Muscle of leg (tissue), 16 donors: ENCODE measurements at places on chromosomes 3 and 15.

GRCh38 chr3:68274286-68274685, 619.9 kb upstream of the SUCLG2 start:
- peak; percentile 75 for DNase-seq

DNA sequence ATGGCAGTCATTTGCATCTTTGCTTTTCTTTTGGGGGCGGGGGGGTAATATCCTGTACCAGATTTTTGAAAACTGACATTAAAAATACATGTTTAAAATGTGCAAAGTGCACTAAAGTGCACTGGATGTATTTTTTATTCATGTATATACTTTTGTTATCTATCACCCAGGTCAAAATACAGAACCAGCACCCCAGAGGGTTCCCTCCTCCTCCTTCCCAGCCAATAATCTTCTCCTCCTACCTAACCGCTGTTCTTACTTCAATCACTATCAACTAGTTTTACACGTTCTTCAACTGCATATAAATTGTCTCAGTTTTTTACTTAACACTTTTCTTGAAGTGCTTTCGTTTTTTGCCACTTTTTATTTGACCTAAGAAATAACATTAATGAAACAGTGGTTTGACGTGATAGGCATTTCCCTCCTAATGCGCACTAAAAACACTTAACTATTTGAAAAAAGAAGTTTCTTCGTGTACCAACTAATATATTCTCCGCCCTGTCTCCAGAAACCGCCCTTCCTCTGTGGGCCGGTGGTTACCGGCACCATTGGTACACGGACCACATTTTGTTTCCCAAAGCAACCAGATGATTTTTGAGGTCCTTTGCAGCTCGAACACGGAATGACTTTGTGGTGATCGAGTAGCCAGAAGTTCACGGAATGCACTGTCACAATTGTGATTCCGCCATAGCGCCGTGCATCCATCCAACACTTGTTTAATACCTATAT, 836 bp upstream of the AKAP13 start:
- peak; percentile 42 for DNase-seq

GRCh38 chr3:165256554-165257065, 60.4 kb upstream of the SLITRK3 start:
- no peak for DNase-seq

GRCh38 chr3:172189213-172189612, 149.8 kb downstream of the FNDC3B start:
- DNase-seq: no peak

- DNase-seq: no peak
Observed at GRCh38 chr15:67366904-67367303, 112.3 kb downstream of the IQCH start.

DNA sequence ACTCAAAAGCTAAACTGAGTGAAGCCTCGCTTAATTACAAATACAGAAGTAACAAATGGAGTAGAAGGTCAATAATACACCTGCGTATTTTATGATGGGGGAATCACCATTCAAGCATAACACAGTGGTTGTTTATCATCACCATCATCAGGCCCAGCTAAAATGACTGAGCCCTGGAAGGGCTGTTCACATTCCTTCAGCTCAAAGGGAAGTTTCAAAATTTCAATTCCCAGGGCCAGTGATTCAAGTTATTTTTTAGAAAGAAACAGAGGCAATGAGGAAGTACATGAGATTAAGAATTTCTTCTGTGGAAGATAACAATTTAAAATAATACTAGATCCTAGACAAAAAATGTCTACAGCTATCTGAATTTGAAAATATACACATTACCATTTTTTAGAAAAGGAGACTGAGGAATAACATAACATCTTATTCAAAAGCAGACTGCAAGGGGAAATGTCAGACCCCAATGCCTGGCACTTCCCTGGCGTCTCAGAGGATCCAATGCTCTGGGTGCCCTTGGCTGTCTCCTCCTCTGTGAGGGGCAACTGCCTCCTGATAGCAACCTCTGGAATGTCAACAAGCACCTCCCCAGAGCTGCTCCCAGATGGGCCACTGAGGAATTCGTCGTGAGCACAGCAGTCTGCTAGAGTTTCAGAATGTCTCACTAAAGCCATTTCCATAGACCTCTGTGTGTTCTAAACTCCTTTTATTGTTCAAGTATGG, 22.8 kb downstream of the EHD4 start:
- no peak for DNase-seq
